ENCODE measurements at places on chromosomes 5 and 9.

DNA sequence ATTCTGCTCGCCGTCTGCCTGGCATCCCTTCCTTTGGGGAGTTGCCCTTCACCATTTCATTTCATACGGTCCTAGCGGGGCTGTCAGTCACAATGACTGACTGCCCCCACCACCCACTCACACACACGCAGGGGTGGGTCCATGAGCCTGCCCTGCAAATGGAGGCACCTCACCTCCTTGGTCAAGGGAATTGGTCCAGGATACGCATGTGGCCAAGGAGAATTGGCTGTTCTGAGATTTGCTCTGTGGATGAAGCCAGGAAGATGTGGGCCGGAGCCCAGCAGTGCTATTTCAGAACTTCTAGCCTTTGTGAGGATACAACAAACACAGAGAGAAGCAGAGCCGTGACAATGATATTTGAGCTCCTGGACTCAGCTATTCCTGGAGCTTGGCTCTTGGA, 17.0 kb downstream of the C1QTNF2 start:
- DNase-seq = peak; percentile 36

DNA sequence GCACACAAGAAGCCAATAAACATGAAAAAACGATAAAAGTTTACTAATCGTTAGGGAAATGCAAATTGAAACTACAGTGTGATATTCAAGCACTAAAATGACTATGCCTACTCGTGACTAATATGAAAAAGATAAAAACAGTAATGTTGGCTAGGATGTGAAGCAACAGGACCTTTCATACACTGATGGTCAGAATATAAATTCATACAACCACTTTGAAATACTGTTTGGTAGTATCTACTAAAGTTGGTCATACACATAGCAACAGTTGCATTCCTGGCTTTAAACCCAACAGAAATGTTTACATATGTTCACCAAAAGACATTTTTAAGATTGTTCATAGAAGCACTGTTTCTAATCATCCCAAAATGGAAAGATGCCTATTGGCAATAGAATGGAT, 24.3 kb downstream of the FBXO38 start:
- DNase-seq = no peak

GRCh38 chr9:111975709-111976108, 79.1 kb downstream of the UGCG start:
- no peak for DNase-seq

DNA sequence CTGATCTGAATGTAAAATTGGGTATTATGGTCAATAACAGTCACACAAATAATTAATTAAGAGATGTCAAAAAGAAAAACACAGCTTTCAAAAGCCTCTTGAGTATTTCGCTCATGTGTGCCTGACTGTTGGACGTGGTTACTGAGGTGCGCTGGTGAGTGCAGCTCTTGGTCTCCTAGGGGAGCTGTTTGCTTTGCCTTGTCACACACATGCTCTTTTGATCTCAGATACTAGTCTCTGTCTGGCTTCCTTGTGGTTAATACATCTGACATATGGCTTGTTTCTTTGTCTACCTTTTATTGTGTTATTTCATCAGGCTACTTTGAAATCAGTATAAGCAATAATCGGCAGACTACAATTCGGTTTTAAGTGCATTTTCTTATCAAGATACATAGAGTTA, 51.5 kb downstream of the PCSK1 start:
- no peak for DNase-seq

DNA sequence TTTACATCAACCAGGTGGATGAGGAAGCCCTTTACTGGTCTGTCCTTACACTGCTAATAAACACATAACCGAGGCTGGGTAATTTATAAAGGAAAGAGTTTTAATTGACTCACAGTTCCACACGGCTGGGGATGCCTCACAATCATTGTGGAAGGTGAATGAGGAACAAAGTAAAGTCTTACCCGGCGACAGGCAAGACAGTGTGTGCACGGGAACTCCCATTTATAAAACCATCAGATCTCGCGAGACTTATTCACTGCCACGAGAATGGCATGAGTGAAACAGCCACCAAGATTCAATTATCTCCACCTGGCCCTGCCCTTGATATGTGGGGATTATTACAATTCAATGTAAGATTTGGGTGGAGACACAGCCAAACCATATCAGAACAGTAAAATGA, 67.3 kb upstream of the GRAMD2B start:
- no peak for DNase-seq

- no peak for DNase-seq
Observed at GRCh38 chr9:3835393-3835792, 309.6 kb upstream of the RFX3 start.

GRCh38 chr5:51398875-51399642, 15.8 kb downstream of the ISL1 start:
- DNase-seq = no peak

- no peak for DNase-seq
Observed at GRCh38 chr9:98964201-98964600, 20.5 kb downstream of the COL15A1 start.
